ENCODE measurements at places on chromosomes 7 and 10.

DNA sequence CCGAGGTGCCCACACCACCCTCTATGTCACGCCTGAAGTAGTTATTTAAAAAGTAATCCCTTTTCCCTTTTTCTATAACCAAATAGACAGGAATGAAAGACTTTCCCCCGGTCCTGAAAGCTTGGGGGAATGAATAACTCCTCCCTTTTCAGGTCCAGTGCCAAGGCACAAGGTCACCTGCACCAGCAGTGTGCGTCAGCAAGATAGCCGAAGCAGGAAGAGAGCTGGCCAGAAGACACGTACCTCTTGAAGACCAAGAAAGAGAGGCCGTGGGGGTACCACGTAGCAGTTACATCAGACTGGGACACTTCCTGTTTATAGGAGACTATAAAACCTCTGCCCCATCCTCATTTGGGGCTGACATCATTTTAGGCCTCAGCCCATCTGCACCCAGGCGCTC lies 10.7 kb upstream of the AKR1B1 start:
- DNase-seq = no peak

- DNase-seq = no peak
Observed at GRCh38 chr7:135341049-135341448, 107.4 kb downstream of the STRA8 start.

- no peak for DNase-seq
Observed at GRCh38 chr10:93236393-93237040, 162.8 kb downstream of the CYP26A1 start.

GRCh38 chr7:122384528-122384927 lies 80.0 kb upstream of the FEZF1 start:
- no peak for DNase-seq

DNA sequence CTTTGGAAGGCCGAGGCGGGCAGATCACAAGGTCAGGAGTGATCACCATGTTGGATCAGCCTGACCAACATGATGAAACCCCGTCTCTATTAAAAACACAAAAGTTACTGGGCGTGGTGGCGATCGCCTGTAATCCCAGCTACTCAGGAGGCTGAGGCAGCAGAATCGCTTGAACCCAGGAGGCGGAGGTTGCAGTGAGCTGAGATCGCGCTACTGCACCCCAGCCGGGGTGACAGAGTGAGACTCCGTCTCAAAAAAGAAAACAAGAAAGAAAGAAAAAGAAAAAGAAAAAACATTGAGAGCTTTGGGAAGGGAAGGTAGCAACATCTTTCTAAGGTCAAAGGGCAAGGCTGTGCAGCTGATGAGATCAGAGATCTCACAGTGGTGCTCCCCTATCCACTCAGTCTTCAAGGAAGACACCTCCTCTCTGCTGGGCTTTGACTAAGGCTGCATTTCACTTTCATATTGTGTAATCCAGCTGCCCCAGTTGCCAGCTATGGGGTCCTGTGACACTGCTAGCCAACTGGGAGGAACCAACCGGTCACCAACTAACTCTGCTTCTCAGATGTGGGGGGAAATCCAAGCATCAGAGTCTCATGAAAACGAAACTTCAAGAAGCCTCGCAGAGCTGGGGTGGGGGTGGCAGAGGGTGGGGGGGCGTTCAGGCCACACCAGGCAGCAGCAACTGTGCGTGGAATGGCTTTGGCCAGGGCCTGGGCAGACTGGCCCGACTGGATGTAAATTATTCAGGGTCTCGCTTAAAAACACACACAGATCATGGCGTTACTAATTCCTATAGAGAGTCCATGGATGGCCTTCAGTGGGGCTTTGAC lies 1.5 kb downstream of the IL15RA start:
- no peak for DNase-seq

- no peak for DNase-seq
Observed at GRCh38 chr7:25134358-25135010, 9.4 kb upstream of the CYCS start.

- DNase-seq = no peak
Observed at GRCh38 chr7:116342125-116342524, 131.8 kb downstream of the TES start.

GRCh38 chr10:7337431-7338171 lies 73.2 kb downstream of the SFMBT2 start:
- DNase-seq = no peak

GRCh38 chr10:129963641-129964501 lies at the start of gene EBF3:
TSS of gene EBF3 (minus strand) at chr10:129964274. CDS start at chr10:129963768, 506 bp downstream.
- no peak for DNase-seq

GRCh38 chr7:74002474-74003017 lies 25.4 kb upstream of the ELN start:
- DNase-seq = peak; percentile 7

DNA sequence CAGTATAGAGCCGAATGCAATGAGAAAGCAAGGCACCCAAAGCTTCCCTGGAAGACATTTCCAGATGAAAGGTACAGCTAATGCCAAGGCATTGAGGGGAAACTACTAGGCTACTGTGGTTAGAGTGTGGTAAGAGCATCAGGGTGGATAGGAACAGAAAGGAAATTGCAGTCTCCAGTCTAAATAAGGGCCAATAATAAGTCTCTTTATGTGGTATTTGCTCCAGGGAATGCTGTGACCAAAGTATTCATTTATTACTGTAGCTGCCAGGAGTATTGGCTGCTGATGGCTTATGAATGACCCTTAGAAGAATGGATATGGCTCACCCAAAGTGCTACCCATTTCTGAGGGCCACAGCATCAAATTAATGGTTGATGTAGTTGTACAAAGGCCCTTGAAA lies 30.1 kb upstream of the POT1 start:
- DNase-seq = no peak

DNA sequence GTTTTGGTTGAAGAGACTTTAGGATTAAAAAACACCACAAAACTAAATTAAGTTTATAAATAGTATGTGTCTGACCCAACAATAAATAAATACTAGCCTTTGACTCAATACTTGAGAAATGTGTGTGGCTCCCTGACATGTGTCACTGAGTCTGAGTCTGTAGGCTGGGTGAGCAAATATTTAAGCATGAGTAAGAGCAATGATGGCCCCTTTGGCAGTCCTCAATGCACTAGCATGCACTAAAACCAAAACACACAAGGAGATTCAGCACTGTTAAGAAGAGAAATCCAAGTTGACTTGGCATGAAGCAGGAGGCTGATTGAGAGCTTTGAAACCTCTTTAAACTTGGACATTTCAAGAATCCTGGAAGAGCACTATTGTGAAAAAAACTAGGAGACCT lies 37.1 kb downstream of the CCDC71L start:
- DNase-seq = no peak

DNA sequence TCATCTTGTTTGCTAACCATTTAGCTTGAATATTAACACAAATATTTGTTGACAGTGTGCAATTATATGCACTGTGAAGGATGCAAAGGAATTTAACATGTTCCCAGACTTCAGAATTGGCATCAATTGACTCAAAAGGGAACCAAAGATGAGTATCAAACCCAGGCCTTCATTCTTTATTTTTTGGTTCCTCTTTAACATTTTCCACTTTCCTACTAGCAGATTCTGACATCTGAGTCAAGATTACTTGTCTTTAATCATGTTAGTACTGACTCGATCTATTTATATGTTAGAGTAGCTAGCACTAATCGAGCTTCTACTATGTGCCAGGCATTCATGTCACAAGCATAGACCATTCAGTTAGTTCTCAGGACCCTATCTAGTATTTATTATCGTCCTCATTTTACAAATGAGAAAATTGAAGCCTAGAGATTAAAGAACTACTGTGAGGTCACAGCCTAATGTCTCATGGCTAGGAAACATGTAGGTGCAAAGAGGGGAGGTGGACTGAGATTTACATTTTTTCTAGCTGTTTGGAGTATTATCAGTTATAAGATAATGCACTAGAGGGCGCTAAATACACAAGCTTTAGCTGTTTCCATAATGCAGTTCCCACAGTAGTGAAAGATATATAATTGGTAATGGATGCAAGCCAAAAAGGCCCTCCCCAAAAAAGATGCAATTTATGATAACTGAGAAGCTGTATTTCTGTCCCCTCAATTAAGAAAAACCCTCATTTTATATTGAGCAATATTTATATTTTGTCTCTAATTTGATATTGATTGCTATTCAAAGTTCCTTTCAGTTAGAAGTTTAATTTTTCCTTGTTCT lies 32.9 kb upstream of the KMT2E start:
- no peak for DNase-seq

DNA sequence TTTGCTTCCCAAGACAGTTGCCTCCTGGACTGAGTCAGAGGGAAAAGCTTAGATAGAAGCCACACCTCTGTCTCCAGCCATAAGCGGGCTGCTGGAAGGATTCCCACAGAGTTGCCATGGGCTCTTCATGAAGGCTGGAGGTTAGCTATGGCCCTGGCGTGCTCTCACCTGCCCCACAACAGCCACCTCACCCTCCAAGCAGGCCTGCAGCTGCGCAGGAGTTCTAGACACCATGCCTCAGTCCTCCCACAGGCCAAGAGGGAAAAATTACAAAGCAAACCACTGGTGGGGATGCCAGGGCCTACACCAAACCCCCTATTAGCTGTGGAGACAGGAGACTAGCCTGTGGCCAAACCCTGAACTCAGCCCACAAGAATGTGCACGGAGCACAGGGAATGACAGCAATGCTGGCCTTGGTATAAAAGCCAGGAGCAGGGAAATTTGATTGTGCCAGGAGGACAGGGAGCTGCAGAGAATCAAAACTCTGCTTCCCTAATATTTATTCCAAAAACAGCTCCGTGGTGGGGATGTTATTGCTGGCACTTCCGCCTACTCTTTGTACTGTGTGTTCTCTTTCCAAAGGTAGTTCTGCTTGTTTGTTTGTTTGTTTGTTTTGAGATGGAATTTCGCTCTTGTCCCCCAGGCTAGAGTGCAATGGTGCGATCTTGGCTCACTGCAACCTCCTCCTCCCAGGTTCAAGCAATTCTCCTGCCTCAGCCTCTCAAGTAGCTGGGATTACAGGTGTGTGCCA lies 60.3 kb upstream of the STK17A start:
- no peak for DNase-seq

- no peak for DNase-seq
Observed at GRCh38 chr10:77969114-77969513, 42.6 kb upstream of the DLG5 start.

DNA sequence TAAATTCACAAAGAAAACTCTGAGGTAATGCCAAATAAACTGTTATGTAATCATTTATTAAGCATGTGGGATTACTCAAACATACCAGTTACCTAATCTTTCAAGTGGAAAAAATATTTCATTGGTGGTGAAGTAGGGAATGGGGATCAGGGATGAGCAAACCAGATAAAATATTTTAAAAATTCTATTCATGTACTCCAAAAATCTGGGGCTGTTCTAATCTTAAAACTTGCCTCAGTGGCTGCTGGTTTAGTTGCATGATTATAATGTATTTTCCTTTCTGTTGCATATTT lies 19.5 kb downstream of the LMOD2 start:
- no peak for DNase-seq

GRCh38 chr7:44549457-44549856 lies 8.3 kb upstream of the NPC1L1 start:
- DNase-seq = no peak

GRCh38 chr10:103273041-103273441 lies 3.9 kb upstream of the INA start:
- DNase-seq = no peak

- DNase-seq = no peak
Observed at GRCh38 chr10:97589479-97589878, at the start of gene C10orf62. TSS of gene C10orf62 (plus strand) at chr10:97589721. CDS start at chr10:97589898, 177 bp downstream.

GRCh38 chr10:67784474-67784873 lies 53.5 kb downstream of the DNAJC12 start:
- DNase-seq = no peak

DNA sequence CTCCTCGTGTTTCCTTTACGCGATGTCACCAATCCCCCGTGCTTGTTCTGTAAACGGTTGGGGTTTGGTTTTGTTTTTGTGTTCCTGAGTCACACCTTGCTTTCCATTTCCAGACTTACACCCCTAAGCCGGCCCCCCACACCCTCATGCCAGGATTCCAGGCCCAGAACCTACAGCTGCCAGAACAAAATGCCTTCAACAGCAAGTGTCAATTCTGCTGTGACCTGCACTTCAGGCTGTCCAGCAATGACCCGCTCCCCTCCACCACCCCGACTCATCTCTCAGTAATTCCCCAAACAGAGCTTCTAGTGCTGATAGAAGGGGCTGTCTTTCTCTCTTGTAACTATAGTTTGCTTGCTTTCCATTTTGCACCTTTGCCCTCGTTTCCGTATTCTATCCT lies 722.1 kb upstream of the CELF2 start:
- no peak for DNase-seq

DNA sequence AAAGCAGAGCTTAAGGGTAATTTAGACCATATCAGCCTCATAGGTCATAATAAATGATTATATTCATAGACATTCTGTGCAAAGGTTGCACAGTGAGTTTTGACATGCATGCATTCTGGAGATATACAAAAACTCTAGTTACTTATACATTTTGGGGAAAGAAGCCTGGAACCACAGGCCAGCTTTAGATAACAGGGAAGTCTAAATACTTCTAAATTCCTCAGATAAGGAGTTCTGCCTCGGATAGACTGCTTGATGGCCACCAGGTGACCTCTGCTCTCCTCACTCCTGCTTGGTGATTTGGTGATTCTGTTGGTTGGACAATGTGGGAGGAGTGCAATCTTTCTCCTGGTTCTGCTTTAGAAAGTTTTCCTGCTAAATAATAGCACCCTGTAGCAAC lies 77.9 kb downstream of the SGMS1 start:
- DNase-seq = no peak

DNA sequence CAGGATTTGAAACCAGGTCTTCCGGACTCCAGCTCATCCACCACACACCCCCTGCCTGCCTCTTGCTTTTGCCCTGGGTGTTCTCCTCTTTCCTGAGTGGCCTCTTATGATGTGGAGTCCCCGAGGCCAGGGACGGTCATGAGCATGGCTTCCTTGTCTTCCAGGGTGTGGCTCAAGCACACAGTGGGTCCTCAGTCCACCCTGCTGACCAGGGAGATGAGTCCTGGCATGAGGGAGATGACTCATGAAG lies 32.8 kb downstream of the DNAJB12 start:
- DNase-seq = no peak

DNA sequence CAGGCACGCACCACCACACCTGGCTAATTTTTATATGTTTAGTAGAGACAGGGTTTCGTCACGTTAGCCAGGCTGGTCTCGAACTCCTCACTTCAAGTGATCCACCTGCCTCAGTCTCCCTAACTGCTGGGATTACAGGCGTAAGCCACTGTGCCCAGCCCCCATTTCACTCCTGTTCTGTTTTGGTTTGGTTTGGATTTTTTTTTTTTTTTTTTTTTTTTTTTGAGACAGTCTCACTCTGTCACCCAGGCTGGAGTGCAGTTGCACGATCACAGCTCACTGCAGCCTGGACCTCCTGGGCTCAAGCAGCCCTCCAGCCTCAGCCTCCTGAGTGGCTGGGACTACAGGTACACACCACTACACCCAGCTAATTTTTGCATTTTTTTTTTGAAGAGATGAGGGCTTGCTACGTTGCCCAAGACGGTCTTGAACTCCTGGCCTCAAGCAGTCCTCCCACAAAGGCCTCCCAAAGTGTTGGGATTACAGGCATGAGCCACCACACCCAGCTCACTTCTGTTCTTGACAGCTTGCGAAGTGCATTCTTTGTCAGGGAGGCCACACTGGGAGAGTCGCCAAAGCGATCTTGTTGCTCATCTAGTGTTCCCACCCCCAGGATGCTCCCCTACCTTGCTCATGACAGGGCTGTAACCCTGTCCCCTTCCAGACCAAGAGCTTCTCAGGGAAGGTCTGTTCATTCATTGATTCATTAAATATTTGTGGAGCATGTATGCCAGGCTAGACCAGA lies 229.1 kb downstream of the CUX1 start:
- DNase-seq = no peak

- peak; percentile 23 for DNase-seq
Observed at GRCh38 chr7:25862261-25863004, 289.6 kb upstream of the NFE2L3 start.
